ENCODE measurements at places on chromosomes 13 and 19. TPM values are rescaled to one million over a fixed set of nuclear protein-coding genes. Genes with fewer than 3 reads are reported as not detected.

CEACAM21 gene
- 0.72 TPM for polyA plus RNA-seq

SGCG gene
- polyA plus RNA-seq = 66.2 TPM

TEX26 gene
- polyA plus RNA-seq = 0.15 TPM

RASIP1 gene
- 19.1 TPM for polyA plus RNA-seq

EID2 gene
- polyA plus RNA-seq = 9.9 TPM

Data from muscle of back (tissue), 13 donors.